ENCODE measurements at places on chromosomes 6 and 20. TPM values are rescaled to one million over a fixed set of nuclear protein-coding genes. Genes with fewer than 3 reads are reported as not detected.

DNA sequence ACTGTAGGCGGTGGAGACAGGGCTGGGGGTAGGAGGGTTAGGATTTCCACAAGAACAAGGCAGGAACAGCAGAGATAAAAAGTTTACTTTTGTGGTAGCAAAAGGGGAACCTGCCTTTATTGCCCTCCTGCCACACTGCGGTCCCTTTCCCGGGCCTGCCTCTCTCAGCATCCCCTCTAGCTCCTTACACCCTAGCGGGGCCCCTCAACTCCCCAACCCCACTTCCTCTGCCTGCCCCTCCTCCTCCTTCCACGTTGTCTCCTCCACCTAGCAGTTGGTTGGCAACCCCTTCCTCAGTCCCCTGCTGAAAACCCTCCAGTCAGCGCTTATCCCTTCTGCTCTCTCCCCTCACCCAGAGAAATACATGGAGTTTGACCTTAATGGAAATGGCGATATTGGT, 714 bp downstream of the AIF1 start:
- no peak for DNase-seq

The SYS1 gene
- total RNA-seq: 26.6 TPM

DNA sequence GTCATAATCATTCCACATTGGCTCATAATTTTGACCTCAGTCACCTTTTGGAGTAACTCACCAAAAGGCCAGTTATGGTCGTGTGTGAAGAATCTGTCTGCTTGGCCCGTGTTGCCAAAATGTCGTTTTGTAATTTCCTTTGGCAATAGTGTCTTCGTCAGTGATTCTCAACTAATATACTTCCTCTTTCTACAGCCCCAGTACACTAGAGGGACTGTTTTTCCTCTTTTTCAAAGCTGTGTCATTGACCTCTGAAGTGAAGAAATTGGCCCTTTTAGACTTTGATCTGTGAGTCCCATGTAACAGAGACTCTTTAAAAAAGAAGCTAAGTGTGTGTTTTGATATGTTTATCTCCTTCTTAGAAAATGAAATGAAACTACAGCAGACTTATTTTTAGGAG, 5.2 kb downstream of the FOXO3 start:
- no peak for DNase-seq

GRCh38 chr20:1320902-1321653, 7.9 kb downstream of the SDCBP2 start:
- DNase-seq: no peak

GRCh38 chr20:46427384-46427783, 21.0 kb upstream of the ELMO2 start:
- no peak for DNase-seq

The ISM1 gene
- total RNA-seq: 1.6 TPM

The ATRN gene
- total RNA-seq: 32.9 TPM

The CNR1 gene
- 56.0 TPM for total RNA-seq

DNA sequence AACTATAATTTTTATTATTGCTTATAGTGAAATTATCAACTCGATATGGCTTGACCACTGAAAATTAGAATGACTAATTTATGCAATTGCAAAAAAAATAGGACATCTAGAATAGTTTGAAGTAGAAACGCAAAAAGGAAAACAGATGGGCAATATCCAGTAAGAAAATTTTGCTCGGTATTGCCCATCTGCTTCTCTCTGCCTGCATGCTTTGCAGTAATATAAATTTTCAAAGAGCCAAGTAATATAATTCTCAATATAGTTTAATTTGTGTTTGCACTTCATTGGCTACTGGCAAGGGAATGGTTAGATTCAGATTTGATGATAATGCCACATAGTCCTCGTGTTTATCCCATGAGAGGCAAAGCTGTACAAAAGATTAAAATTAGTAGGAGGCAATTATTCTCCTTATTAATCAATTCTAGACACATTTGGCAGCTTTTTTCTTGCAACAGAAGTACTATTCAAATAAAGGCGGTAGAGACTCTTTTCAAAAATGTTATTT, 27.3 kb upstream of the LAMA2 start:
- no peak for DNase-seq

GRCh38 chr20:41483553-41483930, 116.9 kb upstream of the EMILIN3 start:
- no peak for DNase-seq

DNA sequence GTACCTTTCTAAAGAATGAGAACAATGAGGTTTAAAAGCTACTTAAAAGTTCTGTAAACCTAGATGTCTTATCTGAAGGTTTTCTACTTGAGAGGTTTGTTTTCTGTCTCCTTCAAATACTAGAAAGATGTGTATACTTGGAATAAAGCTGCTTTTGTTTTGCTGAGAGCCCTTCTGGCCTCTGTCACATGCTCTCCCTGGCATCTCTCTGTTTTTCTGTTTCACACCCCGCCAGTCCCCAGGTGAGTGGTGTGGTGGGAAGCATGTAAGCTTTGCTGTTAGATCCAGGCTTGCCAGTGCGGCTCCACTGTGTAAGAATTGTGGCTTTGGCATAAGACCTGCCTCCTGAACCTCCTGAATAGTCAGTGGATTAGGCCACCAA, 56.8 kb downstream of the SNX9 start:
- DNase-seq: no peak

- DNase-seq: no peak
Observed at GRCh38 chr6:63740709-63741108, 105.1 kb downstream of the PHF3 start.

DNA sequence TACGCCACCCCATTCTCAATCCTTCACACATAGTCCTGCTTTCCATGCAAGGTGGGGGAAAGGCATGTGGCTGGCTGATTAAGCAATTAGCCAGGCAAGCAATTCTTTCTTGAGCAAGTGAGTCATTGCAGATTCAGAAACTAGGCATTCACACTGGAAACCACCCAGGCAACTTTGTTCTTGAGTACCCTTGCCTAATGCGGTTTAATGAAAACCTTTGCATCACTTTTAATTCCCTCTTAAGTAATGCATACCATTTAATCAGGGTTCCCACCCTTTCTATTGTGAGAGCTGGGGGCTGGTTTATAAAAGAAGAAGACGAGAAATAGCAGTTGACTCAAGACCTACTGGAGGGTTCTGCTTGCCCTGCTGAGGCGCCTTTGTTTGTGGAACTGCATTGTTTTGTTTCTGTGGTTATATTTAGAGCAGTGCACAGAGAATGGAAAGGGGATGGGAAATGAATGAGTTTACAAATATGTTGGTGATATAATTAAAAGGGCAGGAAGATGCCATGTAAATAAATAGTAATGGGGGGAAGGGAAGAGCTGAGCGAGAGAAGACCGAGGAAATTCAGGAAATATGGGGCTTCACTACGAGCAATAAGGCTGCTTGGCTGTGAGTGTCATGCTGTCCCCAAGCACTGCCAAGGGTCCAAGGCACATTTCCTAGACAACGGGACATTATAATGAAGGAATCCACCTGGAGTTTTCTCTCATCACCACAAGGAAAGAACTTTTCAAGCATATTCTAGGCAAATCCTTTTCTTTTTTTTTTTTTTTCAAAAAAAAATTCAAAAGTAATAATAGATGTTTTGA, 48.8 kb upstream of the TSHZ2 start:
- no peak for DNase-seq

DNA sequence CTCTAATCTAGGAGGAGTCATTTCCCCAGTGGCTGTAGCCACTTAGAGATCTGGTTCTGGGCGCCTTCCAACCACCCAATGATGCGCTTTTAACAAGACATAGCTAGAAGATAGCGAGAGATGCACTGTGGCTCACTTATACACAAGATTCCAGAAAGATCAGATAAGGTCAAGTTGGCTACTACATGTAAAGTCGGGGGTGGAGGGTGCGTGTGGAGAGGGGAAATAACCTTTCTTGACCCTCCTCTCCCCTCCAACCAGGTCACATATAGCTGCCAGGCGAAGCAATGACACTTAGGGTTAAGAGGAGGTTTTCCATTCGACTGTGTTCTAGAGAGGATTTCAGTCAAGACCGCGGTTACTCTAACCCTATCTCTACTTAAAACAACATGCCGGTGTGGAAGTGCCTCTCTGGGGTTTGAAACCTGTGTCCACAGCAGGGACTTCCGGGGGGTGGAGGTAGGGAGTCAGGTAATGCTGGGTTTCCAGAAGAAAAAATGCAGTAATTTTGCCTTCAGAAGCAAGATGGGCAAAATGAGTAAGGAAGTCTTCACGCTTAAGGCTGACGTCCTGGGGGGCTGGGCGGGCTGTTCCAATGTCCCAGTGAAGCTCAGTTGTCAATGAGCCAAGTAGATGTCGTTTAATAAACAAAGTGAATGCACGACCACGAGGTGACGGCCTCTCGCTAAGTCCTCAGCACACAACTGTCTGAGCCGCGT, 1.8 kb upstream of the SIM1 start:
- DNase-seq: no peak

GRCh38 chr6:14692208-14692607, 553.7 kb upstream of the JARID2 start:
- DNase-seq: no peak

DNA sequence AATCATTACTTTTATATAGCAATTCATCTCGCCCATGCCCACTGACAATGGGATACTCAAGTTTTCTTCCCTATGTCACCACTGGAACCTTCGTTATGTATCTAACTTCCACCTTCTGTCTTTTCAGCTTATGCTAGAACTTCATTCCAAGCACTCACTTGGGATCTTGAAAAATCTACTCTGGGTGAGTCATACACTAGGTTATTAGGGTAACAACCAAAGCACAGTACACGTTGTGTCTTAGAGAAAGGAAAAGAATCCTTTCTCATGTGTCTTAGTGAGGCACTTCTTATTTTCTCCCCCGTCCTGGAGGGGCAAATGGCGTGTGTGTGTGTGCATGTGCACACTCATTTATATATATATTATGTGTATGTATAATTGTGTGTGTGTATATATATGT, 18.3 kb upstream of the FAM162B start:
- DNase-seq: no peak

DNA sequence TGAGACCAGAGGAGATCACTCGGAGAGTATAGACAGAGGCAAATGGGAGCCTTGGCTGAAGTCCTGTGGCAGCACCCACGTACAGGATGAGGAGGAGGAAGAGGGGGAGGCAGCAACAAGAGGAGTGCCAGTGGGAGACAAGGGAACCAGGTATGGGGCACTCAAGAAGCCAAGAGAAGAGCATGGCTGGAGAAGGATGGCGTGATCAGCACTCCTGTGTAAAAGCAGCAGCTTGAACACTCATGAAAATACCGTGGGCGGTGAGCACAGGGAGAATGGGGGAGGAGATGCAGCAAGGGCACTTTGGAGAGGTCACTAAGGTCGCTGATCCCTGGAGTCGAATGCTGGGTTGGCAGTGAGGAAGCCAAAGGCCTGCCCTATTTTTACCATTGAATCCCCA, 51.2 kb upstream of the PRND start:
- no peak for DNase-seq

DNA sequence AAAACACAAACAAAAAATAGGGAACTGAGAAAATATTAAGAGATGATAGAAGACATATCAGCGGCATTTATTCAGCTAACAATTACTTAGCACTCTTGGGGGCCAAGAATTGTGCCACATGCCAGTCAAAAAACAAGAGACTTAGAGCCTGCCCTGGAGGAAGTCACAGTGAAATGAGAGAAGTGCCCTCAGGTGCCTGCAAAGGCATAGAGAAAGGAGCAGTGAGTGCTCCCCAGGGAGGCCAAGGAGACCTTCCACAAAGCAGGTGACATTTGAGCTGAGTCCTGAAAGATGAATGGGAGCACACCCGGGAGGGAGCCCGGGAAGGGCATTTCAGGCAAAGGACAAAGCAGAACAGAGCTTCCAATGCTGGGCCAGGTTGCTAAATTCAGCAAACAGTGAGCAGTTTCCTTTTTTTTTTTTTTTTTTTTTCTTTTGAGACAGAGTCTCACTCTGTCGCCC, 184.7 kb upstream of the JARID2 start:
- no peak for DNase-seq

GRCh38 chr6:4531406-4531805, 244.8 kb upstream of the CDYL start:
- DNase-seq: no peak

The ULBP1 gene
- total RNA-seq: 0.37 TPM

- no peak for DNase-seq
Observed at GRCh38 chr20:2282181-2282580, 13.6 kb upstream of the TGM3 start.

The KCNK15 gene
- total RNA-seq: 8.8 TPM

The MYCT1 gene
- 65.6 TPM for total RNA-seq

The TRIM15 gene
- total RNA-seq: not detected

DNA sequence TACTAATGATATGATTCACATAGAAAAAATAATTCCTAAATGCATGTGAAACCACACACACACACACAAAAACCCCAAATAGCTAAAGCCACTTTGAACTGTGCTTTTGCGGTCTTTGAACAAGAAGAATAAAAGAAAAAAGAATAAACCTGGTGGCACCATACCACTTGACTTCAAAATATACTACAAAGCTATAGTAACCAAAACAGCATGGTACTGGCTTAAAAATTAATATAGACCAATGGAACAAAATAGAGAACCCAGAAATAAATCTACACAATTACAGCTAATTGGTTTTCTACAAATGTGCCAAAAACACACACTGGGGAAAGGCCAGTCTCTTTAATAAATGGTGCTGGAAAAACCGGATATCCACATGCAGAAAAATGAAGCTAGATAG, 13.4 kb downstream of the OR2B6 start:
- DNase-seq: no peak

DNA sequence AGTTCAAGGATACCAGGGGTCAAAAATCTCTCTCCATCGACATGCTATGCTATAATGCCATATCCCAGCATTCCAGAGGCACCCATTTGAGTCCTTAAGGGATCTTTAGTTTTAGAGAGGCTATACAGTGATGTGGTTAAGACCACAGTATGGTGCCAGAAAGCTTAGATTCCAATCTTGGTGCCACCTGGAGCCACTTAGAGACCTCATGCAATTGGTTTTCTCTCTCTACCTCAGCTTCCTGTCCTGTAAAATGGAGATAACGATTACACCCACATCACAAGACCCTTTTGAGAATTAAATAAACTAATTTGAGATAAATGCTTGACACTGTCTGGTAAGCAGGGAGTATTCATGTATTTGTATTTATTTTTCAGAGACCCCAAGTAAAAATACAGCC, 39.0 kb downstream of the PLAGL1 start:
- no peak for DNase-seq

DNA sequence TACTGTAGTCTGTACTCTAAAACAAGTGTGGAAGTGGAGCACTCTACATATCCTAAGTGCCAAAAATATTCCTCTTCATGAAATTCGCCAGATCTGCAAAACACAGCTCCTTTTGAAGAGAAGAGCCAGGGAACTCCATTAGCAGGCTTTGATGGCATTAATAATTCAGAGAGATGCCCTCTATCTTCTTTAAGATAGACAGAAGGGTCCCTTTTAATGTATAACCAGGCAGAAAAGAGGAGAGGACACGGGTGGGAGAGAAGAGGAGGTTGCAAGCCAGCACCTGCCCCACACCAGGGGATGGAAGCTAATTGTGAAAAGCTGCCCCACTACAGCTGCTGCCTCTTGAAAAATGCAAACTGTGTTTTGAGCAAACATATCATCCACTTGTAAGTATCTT, 3.7 kb upstream of the RFPL4B start:
- no peak for DNase-seq

DNA sequence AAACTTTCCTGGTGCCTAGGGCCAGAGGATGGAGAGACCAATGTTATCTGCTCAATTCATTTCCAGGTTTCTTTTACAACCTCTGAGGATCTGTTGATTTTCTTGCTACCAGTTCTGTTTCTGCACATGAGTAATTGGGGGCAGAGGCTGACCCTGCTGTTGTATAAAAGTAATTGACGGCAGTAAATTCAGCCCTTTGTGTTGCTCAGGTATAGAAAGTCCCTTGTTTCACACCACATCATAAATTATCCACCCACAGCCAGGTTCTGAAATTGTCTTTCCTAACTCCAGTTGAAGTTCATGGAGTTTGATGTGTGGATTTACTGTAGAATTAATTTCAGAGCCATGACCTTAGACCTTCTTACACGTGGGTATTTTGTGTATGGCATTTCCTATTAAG, 107.4 kb upstream of the GRIK2 start:
- no peak for DNase-seq
